ENCODE measurements at places on chromosomes 7 and 10.

DNA sequence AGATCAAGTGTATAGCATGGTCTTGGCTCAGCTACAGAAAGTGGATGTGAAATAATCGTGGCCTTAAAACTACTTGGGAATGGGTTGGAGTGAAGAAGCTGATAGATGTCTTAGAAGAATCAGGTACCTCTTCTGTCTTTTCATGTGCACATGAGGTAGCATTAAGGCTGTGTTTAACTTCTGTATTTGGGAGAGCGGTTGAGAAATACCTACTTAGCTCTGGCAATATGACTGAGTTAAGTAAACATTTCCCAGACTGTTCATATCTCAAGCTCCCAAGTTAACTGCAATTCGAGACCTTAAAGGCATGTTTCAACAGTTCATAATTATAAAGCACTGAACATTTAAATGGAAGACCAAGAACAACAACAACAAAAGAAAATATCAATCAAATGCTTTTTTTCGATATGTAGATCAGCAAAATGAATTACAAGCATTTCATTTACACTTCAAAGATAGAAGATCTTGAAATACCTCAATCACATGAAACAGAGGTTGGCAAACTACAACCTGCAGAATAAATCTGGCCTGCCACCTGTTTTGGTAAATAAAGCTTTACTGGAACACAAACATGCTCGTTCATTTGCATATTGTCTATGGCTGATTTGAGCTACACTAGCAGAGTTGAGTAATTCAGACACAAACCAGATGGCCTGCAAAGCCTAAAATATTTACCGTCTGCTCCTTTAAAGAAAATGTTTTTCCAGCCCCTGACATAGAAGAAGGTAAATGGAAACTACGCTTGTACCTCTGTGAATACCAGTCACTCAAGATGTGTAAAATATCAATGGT lies 337.1 kb upstream of the GLI3 start:
- DNase-seq = no peak

DNA sequence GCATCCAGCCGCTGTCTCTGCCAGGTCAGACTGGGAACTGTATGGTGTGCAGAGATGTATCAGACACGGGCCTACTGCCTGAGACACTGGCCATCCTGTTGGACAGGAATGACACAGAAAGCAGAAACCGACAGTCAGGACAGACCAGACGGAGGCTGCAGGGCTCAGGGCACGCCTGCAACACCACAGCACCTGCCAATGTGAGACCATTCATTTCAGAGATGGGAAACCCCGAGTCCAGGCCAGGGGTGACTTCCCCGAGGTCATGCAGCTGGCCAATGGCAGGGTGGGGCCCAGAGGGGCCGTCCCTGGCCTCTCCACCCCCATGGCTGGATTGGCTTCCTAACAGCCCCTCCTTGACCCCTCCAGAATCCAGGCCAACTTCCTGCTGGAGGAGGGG lies 34.7 kb downstream of the GRID1 start:
- DNase-seq = no peak

- no peak for DNase-seq
Observed at GRCh38 chr10:91626936-91627335, 5.9 kb downstream of the PPP1R3C start.

DNA sequence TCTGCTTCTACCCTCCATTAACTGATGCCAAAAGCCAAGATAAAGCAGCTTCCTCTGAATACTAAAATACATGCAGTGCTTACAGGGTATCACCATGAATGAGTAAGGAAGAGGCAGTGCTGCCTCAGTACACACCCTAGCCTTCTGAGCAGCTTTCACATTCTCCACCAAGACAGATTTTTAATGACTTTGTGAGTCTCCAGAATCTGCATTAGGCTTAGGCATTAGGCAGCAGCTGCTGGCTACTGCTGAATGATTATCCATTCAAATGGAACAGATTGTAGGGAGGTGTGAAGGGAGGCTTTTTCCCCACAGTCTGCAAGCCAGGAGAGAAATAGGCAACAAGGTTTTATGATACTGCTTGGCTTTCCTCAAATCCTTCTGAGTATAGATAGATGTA lies 1226.7 kb upstream of the LRRN3 start:
- DNase-seq = no peak

DNA sequence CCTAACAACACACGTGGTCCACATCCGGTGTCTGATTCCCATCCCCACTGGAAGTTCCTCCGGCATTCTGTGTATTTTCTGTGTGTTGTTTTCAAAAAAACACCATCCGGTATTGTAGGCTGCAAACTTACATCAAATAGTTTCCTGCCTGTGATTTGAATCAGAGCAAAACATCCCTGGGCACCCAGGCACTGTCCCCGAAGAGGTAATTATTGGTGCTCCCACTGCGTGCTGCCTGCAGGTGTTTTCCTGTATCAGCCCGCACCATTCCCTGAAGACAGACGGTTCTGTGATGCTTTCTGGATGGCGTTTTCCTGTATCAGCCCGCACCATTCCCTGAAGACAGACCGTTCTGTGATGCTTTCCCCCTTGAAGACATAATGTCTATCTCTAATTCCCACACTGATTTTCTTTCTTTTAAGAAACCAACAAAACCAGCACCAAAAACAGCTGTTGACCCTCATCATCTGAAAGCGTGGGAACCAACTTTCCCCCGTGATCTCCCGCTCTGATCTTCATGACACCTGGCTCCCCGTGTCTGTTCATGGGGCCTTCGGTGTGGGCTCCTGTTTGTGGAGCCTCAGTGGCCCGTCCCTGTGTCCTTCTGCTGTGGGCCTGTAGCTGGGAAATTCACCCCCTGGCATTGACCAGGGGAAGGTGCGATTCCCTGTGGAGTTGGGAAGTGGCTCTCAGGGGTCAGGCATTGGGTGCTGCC lies 205.3 kb downstream of the ADARB2 start:
- no peak for DNase-seq

- no peak for DNase-seq
Observed at GRCh38 chr7:86600506-86601290, 43.0 kb upstream of the GRM3 start.

- no peak for DNase-seq
Observed at GRCh38 chr10:18664841-18665478, 5.7 kb downstream of the ARL5B start.

DNA sequence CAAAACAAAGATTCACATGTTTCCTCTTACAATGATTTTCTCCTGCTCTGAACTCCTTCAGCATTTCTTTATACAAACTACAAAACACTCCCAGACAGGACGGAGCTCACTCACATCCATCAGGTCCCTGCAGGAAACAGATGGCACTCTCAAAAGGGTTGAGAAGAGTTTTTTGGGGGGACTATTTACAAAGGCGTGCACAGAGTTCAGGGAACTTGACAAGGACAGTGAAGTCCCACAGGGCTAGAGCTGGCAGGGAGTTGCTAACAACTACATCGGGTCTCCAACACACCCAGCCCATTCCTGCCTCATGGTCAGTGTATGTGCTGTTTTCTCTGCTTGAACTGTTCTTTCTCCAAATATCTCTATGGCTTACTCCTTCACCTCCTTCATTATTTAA lies 24.7 kb upstream of the YAE1 start:
- DNase-seq = no peak

GRCh38 chr10:13505052-13505680 lies 23.6 kb downstream of the BEND7 start:
- no peak for DNase-seq

- no peak for DNase-seq
Observed at GRCh38 chr10:50416881-50417280, 165.6 kb upstream of the ASAH2 start.

GRCh38 chr7:157772486-157773130 lies 435.8 kb downstream of the DNAJB6 start:
- DNase-seq = no peak
